ENCODE measurements at places on chromosomes 12 and 14.

GRCh38 chr12:50121641-50122040, 9.6 kb downstream of the COX14 start:
- peaks cover 24% of the 10 kb centered on the region for H3K36me3 ChIP-seq
- no peaks in the 10 kb centered on the region for H3K27me3 ChIP-seq
- no peak overlapping the region for H3K4me3 ChIP-seq
- no peak for DNase-seq

GRCh38 chr14:68733086-68733914, 59.6 kb downstream of the ZFP36L1 start:
- peak overlapping the region; percentile 0 for H3K4me3 ChIP-seq
- H3K4me1 ChIP-seq: peaks cover 62% of the 10 kb centered on the region
- no peaks in the 10 kb centered on the region for H3K36me3 ChIP-seq
- H3K27ac ChIP-seq: peak overlapping the region; percentile 72

DNA sequence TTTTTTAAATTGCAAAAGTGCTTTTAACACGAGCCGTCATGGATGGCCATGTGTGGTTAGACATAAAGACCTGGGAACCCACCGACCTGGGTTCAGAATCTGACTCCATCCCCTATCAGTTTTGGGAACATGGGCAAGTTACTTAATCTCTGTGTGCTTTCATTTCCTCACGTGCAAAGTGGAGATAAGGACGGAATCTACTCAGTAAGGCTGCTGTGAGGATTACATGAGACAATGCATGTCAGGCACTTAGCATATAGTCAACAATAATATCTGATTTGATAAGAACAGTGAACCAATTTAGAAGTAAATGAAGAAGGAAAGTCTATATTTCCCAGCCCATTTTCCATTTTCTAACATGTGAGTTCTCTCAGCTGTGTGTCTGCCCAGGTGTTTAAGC, 235.4 kb downstream of the SUDS3 start:
- H3K27ac ChIP-seq: no peak overlapping the region
- no peaks in the 10 kb centered on the region for H3K27me3 ChIP-seq
- no peak for DNase-seq
- H3K36me3 ChIP-seq: no peaks in the 10 kb centered on the region
- peaks cover 4% of the 10 kb centered on the region for H3K4me1 ChIP-seq
- H3K4me3 ChIP-seq: no peak overlapping the region

DNA sequence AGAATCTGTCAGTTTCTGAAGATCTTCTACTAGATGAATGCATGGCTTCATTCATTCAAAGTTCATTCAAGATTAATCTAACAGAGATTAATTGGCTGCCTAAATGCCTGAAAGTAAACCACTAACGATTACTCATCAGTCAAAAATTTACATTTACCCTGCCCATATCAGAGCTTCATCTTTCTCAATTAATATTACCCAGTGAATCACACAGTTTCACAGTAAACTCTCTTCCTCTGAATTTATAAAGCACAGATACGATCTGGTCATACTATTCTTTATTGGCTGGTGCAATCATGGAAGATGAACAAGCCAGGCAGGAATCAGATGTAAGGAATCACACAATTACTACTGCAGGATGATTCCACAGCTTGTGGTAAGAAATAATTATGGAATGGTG, 377.7 kb downstream of the SLC16A7 start:
- H3K27ac ChIP-seq: no peak overlapping the region
- no peaks in the 10 kb centered on the region for H3K27me3 ChIP-seq
- no peak for DNase-seq

DNA sequence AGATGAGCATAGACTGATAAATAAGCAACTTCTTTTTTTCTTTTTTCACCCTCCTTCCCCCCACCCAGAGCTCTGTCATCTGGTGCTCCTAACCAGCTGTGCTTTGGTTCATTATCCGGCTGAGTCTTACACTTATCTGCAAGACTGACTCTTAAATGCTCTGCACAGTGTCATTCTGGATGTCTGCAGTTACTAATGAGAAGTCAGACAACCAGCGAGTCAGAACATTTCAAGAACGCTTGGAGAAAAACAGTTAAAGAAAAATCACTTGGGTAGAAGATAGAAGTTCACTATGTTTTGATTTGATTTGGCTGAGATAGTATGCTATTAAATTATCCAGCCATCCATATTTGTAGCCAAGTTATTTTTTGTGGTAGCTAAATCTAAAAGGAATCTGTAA, 328.9 kb upstream of the PRICKLE1 start:
- no peak for DNase-seq
- H3K4me3 ChIP-seq: no peak overlapping the region
- no peaks in the 10 kb centered on the region for H3K36me3 ChIP-seq
- H3K27me3 ChIP-seq: no peaks in the 10 kb centered on the region
- H3K4me1 ChIP-seq: no peaks in the 10 kb centered on the region
- no peak overlapping the region for H3K27ac ChIP-seq

- no peak for DNase-seq
- peaks cover 81% of the 10 kb centered on the region for H3K36me3 ChIP-seq
- H3K27ac ChIP-seq: no peak overlapping the region
- H3K4me1 ChIP-seq: peaks cover 13% of the 10 kb centered on the region
- no peaks in the 10 kb centered on the region for H3K27me3 ChIP-seq
These were observed 62.9 kb downstream of the TRAFD1 start for GRCh38 chr12:112188130-112188830.

- no peaks in the 10 kb centered on the region for H3K36me3 ChIP-seq
- no peaks in the 10 kb centered on the region for H3K27me3 ChIP-seq
- no peak overlapping the region for H3K4me3 ChIP-seq
- no peak for DNase-seq
- peaks cover 10% of the 10 kb centered on the region for H3K4me1 ChIP-seq
These were observed 63.4 kb downstream of the PPP1R36 start for GRCh38 chr14:64612971-64613666.

DNA sequence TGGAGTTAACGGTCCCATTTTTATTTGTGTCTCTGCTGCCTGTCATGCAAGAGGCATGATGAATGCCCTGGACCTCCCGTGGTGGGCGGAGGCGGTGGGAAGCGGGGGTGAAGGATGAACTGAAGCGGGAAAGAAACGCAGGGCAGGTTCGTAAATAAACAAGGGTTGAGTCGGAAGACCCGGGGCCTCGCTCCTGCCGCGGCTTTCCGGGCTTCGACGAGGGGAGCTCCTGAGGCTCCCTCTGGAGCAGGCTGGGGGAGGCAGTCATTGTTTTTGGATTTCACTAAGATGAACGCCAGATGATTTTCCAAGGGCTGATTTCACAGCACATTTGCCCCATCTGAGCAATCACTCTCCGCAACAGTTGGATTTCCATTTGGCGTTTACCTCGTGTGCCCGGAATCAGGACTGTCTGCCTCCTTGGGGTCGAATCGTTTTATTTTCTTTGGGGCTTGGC, 130.2 kb downstream of the SLC38A6 start:
- no peaks in the 10 kb centered on the region for H3K27me3 ChIP-seq

DNA sequence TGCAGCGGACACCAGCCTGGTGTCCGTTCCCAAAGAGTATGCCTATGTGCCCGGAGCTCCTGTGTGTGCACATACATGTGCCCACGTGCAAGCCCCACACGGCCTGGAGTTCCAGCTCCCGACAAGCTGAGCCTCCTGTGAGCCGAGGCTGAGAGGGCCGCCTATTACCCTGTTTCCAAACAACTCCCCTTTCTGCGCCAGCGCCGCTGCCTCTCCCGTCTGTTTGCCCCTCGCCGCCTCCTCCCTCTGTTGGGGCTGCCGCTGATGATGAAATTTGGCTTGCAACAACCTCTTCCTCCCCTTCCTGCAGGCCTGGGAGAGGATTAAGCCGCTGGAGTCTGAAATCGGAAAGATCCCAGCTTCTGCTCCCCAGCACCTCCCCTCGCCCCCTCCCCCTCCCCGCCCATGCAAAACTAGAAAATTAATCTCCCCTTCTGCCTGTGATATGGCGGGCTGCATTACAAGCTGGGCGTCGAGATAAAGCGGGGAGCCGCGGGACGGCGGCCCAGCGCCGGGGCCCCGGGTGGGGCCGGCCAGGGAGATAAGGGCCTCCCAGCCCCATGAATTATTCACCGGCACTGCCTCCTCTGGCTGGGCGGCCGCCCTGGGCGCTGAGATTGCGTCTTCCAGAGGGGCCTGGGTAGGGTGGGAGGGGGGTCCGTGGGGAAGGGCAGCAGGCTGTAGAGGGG, 6.8 kb upstream of the ASIC1 start:
- peak overlapping the region; percentile 31 for H3K4me3 ChIP-seq
- peaks cover 15% of the 10 kb centered on the region for H3K4me1 ChIP-seq
- no peaks in the 10 kb centered on the region for H3K36me3 ChIP-seq
- no peak for DNase-seq
- H3K27ac ChIP-seq: no peak overlapping the region
- H3K27me3 ChIP-seq: peaks cover 3% of the 10 kb centered on the region

GRCh38 chr12:70577283-70577634, 60.0 kb downstream of the PTPRB start:
- no peak overlapping the region for H3K27ac ChIP-seq
- H3K4me3 ChIP-seq: no peak overlapping the region
- DNase-seq: no peak
- no peaks in the 10 kb centered on the region for H3K36me3 ChIP-seq

DNA sequence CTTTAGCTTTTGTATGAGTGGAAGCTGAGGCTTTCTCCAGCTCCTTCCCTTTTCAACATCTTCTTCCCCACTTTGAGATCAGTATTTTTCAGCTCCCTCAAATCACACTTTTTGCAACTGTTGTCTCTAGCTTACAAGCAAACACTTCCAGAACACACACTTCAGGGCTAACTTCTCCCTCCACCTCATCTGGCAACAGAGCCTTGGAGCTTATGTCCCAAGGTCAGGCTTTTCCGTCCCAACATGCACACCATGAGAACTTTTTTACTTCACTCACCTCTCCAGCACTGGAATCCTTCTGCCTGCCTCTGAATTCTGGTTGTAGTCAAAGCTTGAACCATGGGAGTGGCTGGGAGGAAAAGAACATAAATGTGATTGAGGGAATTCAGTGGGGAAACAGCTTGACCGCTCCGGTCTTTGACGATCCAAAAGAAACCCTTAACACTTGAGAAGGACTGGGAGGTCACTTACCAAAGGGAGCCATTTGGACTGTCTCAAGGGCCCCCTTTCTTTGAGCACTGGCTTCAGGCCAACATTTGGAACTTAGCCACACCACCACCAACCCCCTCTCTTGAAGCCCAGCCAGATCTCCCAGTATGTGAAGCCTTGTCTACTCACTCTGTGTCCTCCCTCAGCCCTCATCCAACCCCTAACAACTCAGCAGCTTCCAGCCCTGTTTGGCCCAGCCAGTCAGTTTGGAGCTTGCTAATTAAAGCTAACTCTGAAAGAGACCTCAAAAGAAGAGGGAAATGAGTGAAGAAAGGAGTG, 3.9 kb upstream of the BLOC1S1 start:
- no peak for DNase-seq
- peaks cover 36% of the 10 kb centered on the region for H3K4me1 ChIP-seq
- peaks cover 17% of the 10 kb centered on the region for H3K27me3 ChIP-seq
- H3K4me3 ChIP-seq: peak overlapping the region; percentile 16
- peaks cover 2% of the 10 kb centered on the region for H3K36me3 ChIP-seq

DNA sequence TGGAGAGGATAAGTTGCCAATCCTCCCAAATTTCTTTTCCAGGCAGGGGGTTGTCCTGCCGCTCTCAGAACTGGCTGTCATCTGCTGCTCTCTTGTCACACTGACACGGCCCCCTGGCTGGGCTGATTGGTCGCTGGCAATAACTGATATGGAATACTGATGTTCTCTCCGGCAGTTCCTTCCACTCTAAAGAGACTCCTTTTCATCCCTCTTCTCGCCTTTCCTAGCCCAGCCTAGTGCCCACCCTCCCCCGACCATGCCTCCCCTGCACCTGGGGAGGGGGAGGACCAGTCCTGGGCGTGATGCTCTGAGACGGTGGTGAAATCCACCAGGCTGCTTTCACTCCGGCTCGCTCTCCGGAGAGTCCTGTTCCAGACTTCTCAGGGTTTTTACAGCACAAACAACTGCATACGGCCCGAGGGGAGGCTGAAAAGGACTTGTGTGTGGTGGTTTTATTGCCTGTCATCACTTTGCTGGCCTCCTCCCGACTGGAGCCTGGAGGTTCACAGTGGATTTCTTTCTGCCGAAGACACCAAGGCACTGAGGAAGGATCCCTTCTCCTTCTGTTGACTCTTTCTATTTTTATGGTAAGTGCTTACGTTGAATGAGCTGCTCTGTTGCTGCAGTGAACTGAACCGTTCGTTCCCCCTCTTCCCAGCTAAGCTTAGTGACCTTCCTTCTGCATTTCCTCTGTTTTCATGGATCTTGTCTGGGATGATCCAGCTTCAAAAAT, at the start of gene ANO4:
Gene ANO4 (plus strand): TSS at position 336 of the 733 bp plus-strand sequence. CDS start 107,010 bp downstream, outside the sequence.
- DNase-seq: peak; percentile 88
- H3K4me1 ChIP-seq: peaks cover 4% of the 10 kb centered on the region
- no peaks in the 10 kb centered on the region for H3K27me3 ChIP-seq
- H3K4me3 ChIP-seq: peak within 1 kb of the TSS; percentile 45

GRCh38 chr14:24355009-24355408, 13.0 kb upstream of the NFATC4 start:
- no peak overlapping the region for H3K27ac ChIP-seq
- H3K4me3 ChIP-seq: no peak overlapping the region
- no peaks in the 10 kb centered on the region for H3K36me3 ChIP-seq
- DNase-seq: no peak
- no peaks in the 10 kb centered on the region for H3K4me1 ChIP-seq

- DNase-seq: no peak
- H3K27me3 ChIP-seq: no peaks in the 10 kb centered on the region
- no peaks in the 10 kb centered on the region for H3K4me1 ChIP-seq
- no peaks in the 10 kb centered on the region for H3K36me3 ChIP-seq
- H3K27ac ChIP-seq: no peak overlapping the region
These were observed 130.2 kb upstream of the PKP2 start for GRCh38 chr12:33026791-33027190.

DNA sequence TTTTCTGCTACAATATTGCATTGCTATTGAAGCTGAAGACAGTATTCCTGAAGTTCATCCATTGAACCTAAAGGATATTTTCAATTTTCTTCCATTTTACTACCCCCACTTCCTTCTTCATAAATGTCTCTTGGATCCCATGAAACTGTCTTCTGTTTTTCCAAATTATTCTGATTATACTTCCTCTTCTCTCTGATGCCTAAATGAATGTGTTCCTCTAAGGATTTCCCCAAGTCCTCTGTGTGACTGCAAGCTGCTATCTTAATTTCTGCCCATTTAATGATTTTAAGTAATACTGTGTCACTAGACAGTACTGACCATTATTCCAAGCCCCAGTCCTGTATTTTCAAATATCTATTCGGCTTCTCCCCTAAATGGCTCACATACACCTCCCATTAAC, 102.9 kb downstream of the TAOK3 start:
- H3K4me1 ChIP-seq: no peaks in the 10 kb centered on the region
- no peak overlapping the region for H3K4me3 ChIP-seq
- no peak for DNase-seq
- no peaks in the 10 kb centered on the region for H3K36me3 ChIP-seq
- H3K27ac ChIP-seq: no peak overlapping the region

All from spinal cord (tissue), 10 donors.